ENCODE measurements at places on chromosomes 2 and 18. TPM values are rescaled to one million over a fixed set of nuclear protein-coding genes. Genes with fewer than 3 reads are reported as not detected.
A peak's percentile ranks its signal among the peaks of the same experiment; 100 is the strongest.

GRCh38 chr2:37653805-37654378 is 17.6 kb downstream of the CDC42EP3 start:
- DNase-seq, result no peak

GRCh38 chr18:50313031-50313607 is 25.6 kb upstream of the CXXC1 start:
- no peak for DNase-seq

- peak; percentile 65 for DNase-seq
Observed at GRCh38 chr2:20103530-20103929, 52.1 kb upstream of the LAPTM4A start.

DNA sequence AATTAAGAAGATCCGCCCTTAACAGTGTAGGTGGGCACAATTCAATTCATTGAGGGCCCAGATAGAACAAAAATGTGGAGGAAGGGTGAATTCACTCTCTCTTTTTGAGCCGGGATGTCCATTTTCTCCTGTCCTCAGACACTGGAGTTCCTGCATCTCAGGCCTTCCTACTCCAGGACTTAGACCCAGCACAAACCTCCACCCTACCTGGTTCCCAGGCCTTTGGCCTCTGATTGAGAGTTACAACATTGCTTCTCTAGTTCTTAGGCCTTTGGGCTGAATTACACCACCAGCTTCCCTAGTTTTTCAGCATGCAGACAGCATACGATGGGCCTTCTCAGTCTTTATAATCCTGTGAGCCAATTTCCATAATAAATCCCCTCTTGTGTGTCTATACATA is 87.8 kb upstream of the TMEM17 start:
- no peak for DNase-seq

Gene DLGAP1
- total RNA-seq, result not detected

Measured in HepG2 (cell line).